Endodermal cell (in vitro differentiated cells): ENCODE measurements at places on chromosomes 16 and 17. TPM values are rescaled to one million over a fixed set of nuclear protein-coding genes. Genes with fewer than 3 reads are reported as not detected.

GRCh38 chr17:48123776-48124388, 16.3 kb downstream of the SNX11 start:
- no peak for DNase-seq
- no peaks in the 10 kb centered on the region for H3K4me1 ChIP-seq
- H3K36me3 ChIP-seq, result peaks cover 32% of the 10 kb centered on the region
- no peak overlapping the region for H3K4me3 ChIP-seq
- H3K27me3 ChIP-seq, result no peaks in the 10 kb centered on the region
- H3K27ac ChIP-seq, result peak overlapping the region; percentile 78

The TMEM114 gene
- 0.25 and 0.40 TPM in 2 replicates for total RNA-seq

DNA sequence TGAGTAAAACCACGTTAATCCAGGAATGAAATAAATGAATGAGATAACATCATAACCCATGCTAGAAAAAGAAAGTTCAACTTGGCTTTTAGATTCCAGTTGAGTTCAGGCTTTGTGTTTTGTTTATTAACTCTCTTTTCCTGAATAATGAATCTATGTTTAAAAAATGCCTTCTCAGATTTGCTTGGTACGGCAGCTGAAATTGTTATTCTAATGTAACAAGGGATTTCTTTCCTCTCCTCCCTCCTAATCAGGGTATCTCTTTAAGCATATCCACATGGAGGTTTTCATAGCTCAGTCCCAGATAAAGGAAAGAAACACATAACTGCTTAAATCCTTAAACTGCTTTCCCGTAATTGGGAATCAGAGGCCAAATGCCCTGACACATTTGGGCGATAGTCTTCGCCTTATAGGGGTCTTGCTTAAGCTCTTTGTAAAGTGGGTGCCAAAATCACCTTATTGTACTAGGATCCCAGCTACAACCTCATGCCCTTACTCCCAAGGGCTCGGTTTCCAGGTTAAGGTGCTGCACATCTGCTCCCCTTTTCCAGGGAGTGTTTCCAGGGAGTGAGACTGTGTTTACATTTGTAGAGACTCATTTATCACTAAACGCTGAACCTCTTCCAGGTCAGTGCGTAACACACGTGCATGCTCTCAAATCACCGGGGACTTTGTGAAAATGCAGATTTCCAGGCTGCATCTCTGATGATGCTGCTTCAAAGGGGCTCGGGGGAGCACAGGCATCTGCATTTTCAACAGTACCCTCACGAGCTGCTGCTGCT, 142.8 kb upstream of the FOXF1 start:
- H3K27me3 ChIP-seq, result no peaks in the 10 kb centered on the region
- no peaks in the 10 kb centered on the region for H3K36me3 ChIP-seq
- no peak for DNase-seq
- no peaks in the 10 kb centered on the region for H3K4me1 ChIP-seq
- no peak overlapping the region for H3K27ac ChIP-seq

DNA sequence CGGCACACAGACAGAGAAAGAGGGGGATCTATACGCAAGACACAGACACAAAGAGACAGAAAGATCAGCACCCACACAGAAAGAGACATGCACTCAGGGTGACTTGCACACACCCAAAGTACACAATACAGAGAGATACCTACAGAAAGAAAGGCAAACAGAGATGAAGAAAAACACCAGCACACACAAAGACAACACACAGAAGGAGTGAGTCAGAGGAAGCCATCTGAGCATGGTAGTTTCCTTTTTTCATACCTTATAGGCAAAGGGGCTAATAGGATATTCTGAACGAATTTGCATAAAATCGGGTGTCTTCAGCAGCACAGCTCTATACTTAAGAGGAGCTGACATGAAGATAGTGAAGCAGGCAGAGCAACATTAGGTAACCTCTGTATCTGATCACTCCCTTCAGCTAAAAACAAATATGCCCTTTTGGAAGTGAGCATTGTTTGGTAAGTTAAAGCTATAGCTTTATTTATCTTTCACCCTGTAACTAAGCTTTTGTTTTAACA, 198.6 kb downstream of the AATF start:
- H3K27me3 ChIP-seq, result no peaks in the 10 kb centered on the region
- H3K4me1 ChIP-seq, result no peaks in the 10 kb centered on the region
- H3K4me3 ChIP-seq, result peak overlapping the region; percentile 10
- H3K36me3 ChIP-seq, result peaks cover 24% of the 10 kb centered on the region
- peak overlapping the region; percentile 6 for H3K27ac ChIP-seq

- H3K27me3 ChIP-seq, result peaks cover 22% of the 10 kb centered on the region
- no peak overlapping the region for H3K4me3 ChIP-seq
- H3K27ac ChIP-seq, result peak overlapping the region; percentile 17
These were observed 45.3 kb downstream of the RPH3AL start for GRCh38 chr17:307295-307691.

The HAPSTR1 gene
- total RNA-seq, result 65.4 and 68.5 TPM in 2 replicates

The RAMP2 gene
- 4.2 to 5.1 TPM (median 4.8 TPM) in 3 replicates for total RNA-seq

GRCh38 chr17:5127910-5128309, 12.1 kb downstream of the USP6 start:
- no peak for DNase-seq
- no peak overlapping the region for H3K27ac ChIP-seq
- H3K4me3 ChIP-seq, result no peak overlapping the region

DNA sequence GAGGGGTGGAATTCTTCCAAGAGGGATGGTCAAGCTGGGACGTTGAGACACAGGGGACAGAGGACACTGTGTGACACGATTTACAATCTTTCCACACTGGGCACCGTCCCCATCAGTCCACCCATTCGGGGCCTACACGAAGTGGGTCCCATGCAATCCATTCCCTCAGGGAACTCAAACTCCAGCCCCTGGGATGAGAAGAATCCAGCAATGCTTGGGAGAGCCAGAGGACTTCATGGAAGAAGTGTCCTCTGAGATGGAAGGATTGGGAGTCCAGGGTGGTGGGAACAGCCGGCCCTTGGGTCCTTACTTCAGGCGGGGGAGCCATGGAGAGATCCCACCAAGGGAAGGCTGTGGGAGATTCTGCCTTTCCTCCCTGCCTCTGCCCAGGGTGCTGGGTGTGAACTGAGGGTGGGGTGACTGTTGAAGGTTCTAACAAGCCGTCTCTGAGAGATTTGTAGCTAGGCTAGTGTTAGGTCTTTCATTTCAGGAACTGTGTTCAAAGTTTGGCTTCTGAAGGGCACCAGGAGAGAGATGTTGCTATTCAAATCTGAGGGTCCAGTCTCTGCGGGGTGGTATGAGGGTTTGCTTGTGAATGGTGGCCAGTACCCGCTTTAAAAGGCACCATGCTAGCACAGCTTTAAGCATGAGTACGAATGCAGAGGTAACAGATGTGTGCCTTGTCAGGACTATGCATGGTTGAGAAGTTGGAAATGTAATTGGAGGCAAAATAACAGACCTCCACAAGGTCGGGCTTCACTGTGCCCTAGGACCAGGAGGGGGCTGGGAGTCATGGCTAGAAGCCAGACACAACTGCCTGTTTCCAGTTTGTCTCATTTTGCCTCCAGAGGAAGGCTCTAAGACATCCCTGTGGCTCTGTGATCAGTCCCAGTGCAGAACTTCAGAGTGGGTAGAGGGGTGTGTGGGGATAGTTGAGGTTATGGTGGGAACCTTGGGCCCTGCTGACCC, 1.9 kb downstream of the ATP1B2 start:
- no peak overlapping the region for H3K4me3 ChIP-seq
- no peak for DNase-seq
- peaks cover 31% of the 10 kb centered on the region for H3K27me3 ChIP-seq
- no peaks in the 10 kb centered on the region for H3K4me1 ChIP-seq
- no peak overlapping the region for H3K27ac ChIP-seq

- H3K36me3 ChIP-seq, result no peaks in the 10 kb centered on the region
- no peaks in the 10 kb centered on the region for H3K27me3 ChIP-seq
- no peak overlapping the region for H3K4me3 ChIP-seq
- DNase-seq, result peak; percentile 48
- H3K4me1 ChIP-seq, result peaks cover 5% of the 10 kb centered on the region
- no peak overlapping the region for H3K27ac ChIP-seq
These were observed 73.0 kb downstream of the BMERB1 start for GRCh38 chr16:15507301-15507958.

The SPAG9 gene
- 77.7 to 106 TPM (median 83.4 TPM) in 3 replicates for total RNA-seq

GRCh38 chr17:63675231-63675606, 24.7 kb downstream of the LIMD2 start:
- H3K4me3 ChIP-seq, result no peak overlapping the region
- no peak overlapping the region for H3K27ac ChIP-seq
- peaks cover 17% of the 10 kb centered on the region for H3K4me1 ChIP-seq
- peak; percentile 83 for DNase-seq
- peaks cover 6% of the 10 kb centered on the region for H3K36me3 ChIP-seq

DNA sequence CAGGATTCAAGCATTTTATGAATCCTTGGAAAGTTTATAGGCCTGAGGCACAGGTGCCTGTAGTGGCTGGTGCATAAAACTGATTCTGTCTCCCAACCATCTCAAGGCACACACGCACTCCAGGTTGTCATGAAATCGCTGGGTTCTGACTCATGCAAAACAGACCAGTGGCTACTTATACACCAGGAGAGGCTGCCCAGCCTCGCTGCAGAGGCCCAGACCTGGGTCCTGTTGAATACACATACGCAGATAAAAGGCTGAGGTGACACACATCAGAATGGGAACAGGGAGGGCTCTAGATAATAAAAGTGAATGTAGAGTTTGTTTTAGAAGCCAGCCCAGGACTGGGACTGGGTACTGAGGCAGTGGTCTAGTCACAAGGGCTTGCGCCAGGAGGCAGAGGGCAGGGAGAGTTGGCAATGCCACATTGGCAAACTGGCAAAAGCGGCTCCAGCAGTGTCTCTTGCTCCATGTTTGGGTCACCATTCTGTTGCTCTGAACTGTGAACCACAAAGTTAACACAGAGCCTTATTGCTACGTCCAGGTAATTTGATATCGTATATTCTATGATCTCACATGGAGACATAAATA, 13.6 kb downstream of the OR1D5 start:
- DNase-seq, result peak; percentile 49
- peaks cover 4% of the 10 kb centered on the region for H3K27me3 ChIP-seq
- H3K27ac ChIP-seq, result no peak overlapping the region
- peak overlapping the region; percentile 85 for H3K4me3 ChIP-seq

DNA sequence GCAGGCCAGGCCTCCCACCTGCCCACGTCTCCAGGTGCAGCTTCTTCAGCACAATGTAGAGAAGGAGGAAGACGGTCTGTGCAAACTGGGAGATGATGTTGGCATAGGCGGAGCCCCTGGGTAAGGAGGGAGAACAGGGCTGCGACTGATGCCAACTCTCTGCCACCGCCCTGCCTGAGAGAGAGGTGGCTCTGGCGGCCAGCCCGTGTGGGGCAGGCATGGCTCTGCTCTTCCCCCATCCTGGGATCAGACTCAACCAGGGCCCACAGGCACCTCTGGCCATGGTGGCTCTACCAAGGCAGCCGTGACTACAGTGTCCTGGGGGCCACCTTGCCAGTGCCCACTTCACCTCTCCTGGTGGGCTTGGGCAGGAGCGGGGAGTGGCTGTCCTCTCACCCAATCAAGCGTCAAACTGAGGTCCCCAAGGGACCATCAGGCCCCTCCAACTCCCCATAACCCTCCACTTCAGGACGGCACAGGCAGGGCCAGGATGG, 8.6 kb downstream of the SLC47A2 start:
- no peak overlapping the region for H3K4me3 ChIP-seq
- H3K4me1 ChIP-seq, result peaks cover 8% of the 10 kb centered on the region
- H3K27me3 ChIP-seq, result no peaks in the 10 kb centered on the region
- DNase-seq, result peak; percentile 42
- no peak overlapping the region for H3K27ac ChIP-seq

The ACAP1 gene
- total RNA-seq, result 8.0 to 12.8 TPM (median 8.4 TPM) in 3 replicates

- DNase-seq, result no peak
- H3K27ac ChIP-seq, result no peak overlapping the region
- no peaks in the 10 kb centered on the region for H3K36me3 ChIP-seq
- no peak overlapping the region for H3K4me3 ChIP-seq
- H3K27me3 ChIP-seq, result no peaks in the 10 kb centered on the region
These were observed 174.2 kb downstream of the PRKCB start for GRCh38 chr16:24009955-24010354.

GRCh38 chr16:80526418-80527061, 14.3 kb upstream of the DYNLRB2 start:
- H3K36me3 ChIP-seq, result no peaks in the 10 kb centered on the region
- DNase-seq, result peak; percentile 82
- H3K27ac ChIP-seq, result no peak overlapping the region
- peaks cover 10% of the 10 kb centered on the region for H3K27me3 ChIP-seq
- no peaks in the 10 kb centered on the region for H3K4me1 ChIP-seq

The ITGAD gene
- not detected in 3 replicates for total RNA-seq

DNA sequence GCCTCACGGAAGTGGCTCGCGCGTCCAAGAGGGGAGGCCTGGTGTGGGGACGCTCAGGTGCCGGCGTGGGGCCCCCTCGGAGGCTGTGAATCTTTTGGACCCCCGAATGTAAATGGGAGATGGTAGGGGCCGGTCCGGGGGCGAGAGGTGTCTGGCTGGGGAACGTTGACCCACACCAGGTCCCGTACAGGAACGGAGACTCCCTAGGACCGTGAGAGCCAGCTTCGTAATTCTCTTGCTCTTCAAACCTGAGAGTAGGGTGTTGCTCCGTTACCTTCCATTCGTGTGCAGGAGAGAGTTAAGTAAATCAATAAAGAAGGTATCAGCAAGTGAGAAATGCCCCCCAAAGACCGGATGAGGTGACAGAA, 481 bp downstream of the LYRM1 start:
- H3K36me3 ChIP-seq, result peaks cover 17% of the 10 kb centered on the region
- peak overlapping the region; percentile 86 for H3K4me3 ChIP-seq
- H3K4me1 ChIP-seq, result peaks cover 5% of the 10 kb centered on the region
- DNase-seq, result no peak
- peak overlapping the region; percentile 97 for H3K27ac ChIP-seq

The TP53TG3 gene
- not detected in 2 replicates for total RNA-seq

The MRPL38 gene
- 86.0 to 107 TPM (median 103 TPM) in 3 replicates for total RNA-seq

DNA sequence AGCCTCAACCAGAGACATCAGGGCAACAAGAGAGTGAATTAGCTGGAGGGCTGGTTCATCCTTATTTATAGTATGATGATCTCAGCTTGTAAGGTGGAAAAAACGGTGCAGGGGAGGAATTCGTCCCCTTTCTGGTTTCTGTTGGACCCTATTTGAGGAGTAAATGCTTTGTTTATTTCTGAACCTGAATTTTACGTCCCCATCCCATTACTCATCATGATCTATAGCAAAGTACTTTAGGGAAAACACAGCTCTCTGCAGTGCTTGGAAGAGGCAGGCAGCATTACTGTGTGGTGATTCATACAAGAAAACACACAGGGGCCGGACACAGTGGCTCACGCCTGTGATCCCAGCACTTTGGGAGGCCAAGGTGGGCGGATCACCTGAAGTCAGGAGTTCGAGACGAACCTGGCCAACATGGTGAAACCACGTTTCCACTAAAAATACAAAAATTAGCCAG, 8.0 kb upstream of the VAT1L start:
- H3K4me3 ChIP-seq, result no peak overlapping the region
- H3K36me3 ChIP-seq, result no peaks in the 10 kb centered on the region
- H3K4me1 ChIP-seq, result no peaks in the 10 kb centered on the region
- no peak overlapping the region for H3K27ac ChIP-seq
- H3K27me3 ChIP-seq, result peaks cover 5% of the 10 kb centered on the region
- DNase-seq, result no peak

The FOXC2 gene
- not detected in 3 replicates for total RNA-seq

GRCh38 chr16:55577887-55578286, 11.4 kb downstream of the CAPNS2 start:
- no peak overlapping the region for H3K27ac ChIP-seq
- H3K36me3 ChIP-seq, result no peaks in the 10 kb centered on the region
- no peak overlapping the region for H3K4me3 ChIP-seq
- no peaks in the 10 kb centered on the region for H3K4me1 ChIP-seq
- no peak for DNase-seq
